ENCODE measurements at places on chromosomes 12 and 14. TPM values are rescaled to one million over a fixed set of nuclear protein-coding genes. Genes with fewer than 3 reads are reported as not detected.

The KRT79 gene
- not detected for total RNA-seq

The KCNA5 gene
- 39.1 TPM for total RNA-seq

The RFLNA gene
- not detected for total RNA-seq

The SYT1 gene
- total RNA-seq: 0.64 TPM

The MGP gene
- total RNA-seq: 3,618 TPM

DNA sequence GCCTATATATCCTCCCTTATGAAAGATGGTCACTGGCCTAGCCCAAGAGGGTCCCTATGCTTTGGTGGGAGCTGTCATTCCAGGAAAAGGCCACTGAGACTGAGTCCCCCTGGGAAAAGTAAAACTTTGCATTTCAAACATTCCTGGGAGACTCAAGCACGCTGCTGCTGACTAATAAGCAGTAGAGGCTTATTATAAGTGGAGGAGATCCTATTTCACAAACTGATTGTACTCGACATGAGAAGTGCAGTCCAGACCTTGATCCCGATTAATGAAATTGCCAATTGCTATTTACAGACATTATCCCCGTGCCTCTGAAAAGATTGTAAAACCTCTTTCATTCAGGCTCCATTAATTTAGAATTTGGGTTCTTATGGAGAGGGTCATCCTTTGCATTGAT, 96.6 kb downstream of the EMP1 start:
- DNase-seq: no peak

- DNase-seq: no peak
Observed at GRCh38 chr12:113845900-113846674, 120.0 kb downstream of the RBM19 start.

DNA sequence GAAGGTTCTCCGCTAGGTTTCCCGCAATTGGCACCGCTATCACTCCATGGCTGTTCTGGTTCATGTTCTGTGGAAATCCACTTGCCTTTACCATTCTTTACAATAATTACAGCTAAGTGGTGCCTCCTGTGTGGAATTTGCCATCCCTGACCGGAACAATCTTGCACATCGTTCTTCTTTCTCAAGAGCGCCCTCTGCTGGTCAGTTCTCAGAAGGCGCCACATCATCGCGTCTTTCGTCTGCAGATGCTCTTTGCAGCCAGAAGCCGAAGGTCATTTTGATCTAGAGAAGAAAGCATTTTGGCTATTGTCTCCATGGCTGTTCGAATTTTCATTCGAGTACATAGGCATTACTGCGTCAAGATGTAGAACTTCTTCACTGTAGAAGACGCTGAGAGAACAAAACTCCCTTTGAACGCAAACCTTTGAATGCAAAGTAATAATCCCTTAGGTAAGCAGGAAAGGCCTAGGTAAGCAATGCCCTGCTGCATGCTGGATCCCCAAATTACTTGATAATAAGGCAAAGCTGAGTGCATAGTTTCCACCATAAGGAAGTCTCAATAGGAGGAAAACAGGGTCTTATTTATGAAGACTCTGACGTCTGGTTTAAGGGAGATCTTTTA, 10.1 kb upstream of the RTRAF start:
- no peak for DNase-seq

GRCh38 chr14:104694991-104695659, 5.7 kb downstream of the INF2 start:
- no peak for DNase-seq

DNA sequence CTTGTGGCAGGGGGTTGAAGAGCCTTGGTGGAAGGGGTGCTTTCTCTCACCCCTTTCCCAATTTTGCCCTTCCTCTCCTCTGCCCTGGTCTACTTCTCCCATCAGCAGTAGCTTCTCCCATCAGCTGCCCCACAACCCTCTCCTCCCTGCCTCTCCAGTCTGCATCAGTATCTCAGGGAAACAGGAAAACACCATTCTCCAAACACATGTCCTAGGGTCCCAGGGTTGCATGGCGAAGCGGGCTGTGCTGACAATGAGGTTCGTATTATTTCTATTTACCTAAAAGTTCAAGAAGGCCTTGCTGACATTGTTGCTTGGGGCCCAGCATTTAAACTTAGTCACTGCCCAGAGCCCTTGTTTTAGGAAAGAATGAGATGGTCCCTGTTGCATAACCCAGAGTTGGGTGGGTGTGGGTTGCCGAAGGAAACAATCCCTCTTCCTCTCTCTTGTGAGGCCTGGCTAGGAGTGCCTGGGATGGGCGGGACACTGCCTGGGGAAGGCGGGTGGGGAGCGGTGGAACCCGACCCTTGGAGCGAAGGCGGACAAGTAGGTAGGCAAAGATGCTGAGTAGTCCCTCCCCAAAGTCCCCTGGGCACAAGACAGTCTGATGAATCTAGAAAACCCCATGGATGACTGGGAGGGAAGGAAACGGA, 1.3 kb upstream of the IGFBP6 start:
- peak; percentile 33 for DNase-seq

DNA sequence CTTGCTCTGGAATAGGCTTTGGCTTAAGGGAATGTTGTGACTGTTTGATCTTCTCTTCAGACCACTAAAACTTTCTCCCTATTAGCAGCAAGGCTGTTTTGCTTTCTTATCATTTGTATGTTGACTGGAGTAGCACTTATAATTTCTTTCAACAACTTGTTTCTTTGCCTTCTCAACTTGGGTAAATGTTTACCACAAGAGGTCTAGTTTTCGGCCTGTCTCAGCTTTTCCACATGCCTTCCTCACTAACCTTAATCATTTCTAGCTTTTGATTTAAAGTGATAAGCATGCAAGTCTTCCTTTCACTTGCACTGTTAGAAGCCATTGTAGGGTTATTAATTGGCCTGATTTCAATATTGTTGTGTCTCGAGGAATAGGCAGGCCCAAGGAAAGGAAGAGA, 126.7 kb upstream of the AEBP2 start:
- no peak for DNase-seq

GRCh38 chr14:42185718-42186117, 579.0 kb downstream of the LRFN5 start:
- DNase-seq: no peak

DNA sequence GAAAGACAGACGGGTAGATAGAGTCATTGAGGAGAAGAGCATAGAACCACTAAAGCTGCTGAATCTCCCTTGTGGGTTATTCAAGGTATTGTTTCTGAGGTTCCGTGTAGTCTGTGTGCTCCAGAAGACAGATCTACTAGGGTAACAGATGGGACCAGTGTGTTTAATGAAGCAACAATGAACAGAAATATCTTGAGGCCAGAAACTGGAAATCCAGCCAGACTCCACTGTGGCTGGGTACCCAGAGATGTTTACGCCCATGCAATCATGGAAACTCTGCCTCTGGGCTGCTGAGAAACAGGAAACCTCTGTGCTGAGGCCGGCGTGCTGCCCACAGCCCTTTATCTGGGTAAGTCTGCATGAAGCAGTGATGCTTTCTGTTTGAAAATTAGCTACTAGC, 8.3 kb downstream of the PROX2 start:
- peak; percentile 72 for DNase-seq

DNA sequence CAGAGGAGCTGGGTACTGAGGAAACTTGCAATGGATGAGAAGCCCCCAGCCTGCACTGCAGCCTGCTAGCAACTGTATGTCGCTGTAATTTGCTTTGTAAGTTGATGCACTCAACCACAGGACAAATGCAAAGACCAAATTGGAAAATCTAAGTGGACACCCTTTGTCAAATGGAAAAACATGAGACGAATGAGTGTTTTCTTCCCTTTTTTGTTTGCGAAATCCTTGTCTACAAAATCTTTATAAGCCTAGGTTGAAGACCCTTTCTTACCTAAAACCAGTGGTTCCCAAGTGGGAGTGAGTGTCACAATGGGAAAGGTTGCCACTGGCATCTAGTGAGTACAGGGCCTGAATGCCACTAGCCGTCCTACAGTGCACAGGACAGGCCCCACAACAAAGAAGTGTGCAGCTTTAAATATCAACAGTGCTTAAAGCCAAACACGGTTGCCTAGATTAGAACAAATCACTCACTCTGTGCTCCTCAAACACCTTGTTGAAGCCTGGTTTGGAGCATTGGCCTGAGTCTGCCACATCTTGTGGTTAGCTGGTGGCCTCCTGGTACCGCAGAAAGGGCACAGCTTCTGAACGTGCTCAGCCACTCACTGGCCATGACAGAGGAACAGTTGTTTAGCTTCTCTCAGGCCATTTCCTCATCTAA, 7.6 kb upstream of the VASH1 start:
- DNase-seq: no peak

GRCh38 chr12:126384026-126384564, 1318.9 kb downstream of the AACS start:
- no peak for DNase-seq

DNA sequence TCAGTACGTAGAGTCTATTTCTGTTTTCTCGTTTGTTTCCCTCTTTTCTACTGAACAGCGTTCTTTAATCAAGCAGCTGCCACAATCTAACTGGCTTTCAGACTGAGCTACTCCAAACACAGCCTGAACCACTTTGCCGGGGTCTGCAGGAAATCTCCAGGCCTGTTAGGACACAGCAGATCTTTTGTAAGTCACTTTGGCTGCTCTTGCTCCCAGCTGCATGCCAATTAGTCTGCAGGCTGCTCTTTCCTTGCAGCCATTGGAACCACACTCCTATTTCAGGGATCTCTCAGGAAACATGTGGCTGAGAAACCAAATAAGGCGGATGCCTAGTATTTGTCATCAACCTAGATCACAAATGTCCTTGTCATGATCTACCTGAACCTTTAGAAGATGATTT, 73.6 kb downstream of the TMTC1 start:
- no peak for DNase-seq

Data from ascending aorta (tissue), 2 donors.